ENCODE measurements at places on chromosomes 4 and X. TPM values are rescaled to one million over a fixed set of nuclear protein-coding genes. Genes with fewer than 3 reads are reported as not detected.
A peak's percentile ranks its signal among the peaks of the same experiment; 100 is the strongest.

Gene VEGFD
- total RNA-seq = not detected

Gene S100P
- not detected for total RNA-seq

Gene SMIM10
- total RNA-seq = 12.0 TPM

GRCh38 chr4:153241970-153242838 lies 38.0 kb downstream of the TRIM2 start:
- no peak for DNase-seq

Gene KLHL34
- not detected for total RNA-seq

GRCh38 chr4:42390622-42391354 lies 6.5 kb upstream of the SHISA3 start:
- DNase-seq = no peak

Gene PDCL2
- not detected for total RNA-seq

DNA sequence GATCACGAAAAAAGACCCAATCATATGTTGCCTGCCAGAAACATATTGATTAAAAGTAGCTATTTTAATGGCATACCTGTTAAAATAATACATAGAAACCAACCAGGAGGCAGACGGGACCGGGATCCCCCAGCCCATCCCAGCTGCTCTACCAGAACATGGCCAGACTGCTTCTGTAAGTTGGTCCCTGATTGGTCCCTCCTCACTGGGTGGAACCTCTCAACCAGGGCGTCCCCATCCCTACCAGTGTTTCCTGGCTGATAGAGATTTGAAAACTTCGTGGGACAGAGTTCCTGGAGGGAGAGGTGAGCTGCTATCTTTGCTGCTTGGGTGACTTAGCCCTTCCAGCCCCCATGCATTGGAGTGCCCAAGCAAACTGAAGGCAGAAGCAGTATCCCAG lies 256.2 kb downstream of the TRAM1L1 start:
- no peak for DNase-seq

DNA sequence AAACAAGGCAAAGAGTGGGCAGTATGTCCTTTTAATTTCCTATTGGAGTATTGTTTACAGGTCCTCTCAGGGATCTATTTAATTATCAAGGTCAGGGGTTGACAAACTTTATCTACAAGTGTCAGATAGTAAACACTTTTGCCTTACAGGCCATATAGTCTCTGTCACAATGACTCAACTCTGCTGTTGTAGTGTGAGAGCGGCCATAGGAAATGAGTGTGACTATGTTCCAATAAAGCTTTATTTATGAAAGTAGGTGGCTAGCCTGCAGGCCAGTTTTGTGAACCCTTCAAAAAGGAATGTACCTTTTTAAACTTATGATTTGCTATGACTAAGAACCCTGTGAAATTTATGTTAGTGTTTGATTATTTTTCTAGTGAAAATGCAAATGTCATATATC lies 156.1 kb downstream of the GPAT3 start:
- no peak for DNase-seq

DNA sequence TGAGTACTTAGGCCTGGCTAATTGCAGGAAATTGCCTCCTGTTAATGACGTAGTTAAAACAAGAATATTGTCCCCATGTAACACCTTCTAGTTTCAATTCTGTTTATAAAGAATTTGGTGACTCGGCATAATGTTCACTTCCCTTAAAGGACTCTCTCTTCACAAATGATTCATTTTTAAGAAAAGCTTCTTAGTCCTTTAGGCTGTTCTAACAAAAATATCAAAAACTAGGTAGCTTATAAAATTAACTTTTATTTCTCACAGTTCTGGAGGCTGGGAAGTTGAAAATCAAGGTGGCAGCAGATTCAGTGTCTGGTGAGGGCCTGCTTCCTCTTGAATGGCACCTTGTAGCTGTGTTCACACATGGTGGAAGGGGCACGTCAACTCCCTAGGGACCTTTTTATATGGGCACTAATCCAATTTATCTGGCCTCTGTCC lies 23.8 kb downstream of the COL25A1 start:
- DNase-seq = no peak

Gene MGAT4D
- not detected for total RNA-seq

GRCh38 chr4:8427761-8428287 lies 12.7 kb downstream of the ACOX3 start:
- peak; percentile 77 for DNase-seq

Gene FMR1NB
- not detected for total RNA-seq

DNA sequence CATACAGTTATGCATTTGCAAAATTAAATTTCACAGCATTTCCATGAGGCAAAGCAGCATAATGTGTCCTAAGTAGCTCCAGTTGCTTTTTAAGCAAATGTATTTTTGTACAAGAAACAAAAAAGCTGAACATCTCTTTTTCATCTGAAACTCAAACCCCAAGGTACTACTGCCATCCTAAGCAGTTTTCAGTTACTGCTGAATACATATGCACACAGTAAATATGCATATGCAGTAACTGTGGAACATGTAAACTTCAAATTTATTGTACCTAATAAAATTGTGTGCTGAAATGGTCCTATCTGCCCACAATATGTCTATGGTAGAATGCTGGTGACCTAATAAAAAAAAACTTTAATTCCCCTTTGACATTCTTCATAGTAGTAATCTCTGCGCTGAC lies 458.6 kb upstream of the INTU start:
- DNase-seq = no peak

Gene RPS3A
- total RNA-seq = 3,245 TPM

GRCh38 chr4:154160519-154161301 lies 330.9 kb downstream of the DCHS2 start:
- no peak for DNase-seq

DNA sequence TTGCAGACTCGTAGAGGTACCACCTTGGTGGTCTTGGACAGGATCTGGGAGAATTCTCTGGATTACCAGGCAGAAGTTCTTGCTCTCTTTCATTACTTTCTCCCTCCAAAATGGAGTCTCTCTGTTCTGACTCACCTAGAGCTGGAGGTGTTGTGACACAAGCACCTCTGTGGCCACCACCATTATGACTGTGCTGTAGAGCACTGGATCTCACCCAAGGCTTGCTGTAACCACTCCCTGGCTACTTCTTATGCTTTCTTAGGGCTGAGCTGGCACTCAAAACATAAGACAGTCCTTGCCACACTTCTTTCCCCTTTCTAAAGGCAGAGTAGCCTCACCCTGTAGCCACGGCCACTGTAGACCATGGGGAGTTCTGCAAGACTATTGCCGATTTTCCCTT lies 296.6 kb upstream of the DIPK2B start:
- no peak for DNase-seq

- peak; percentile 70 for DNase-seq
Observed at GRCh38 chrX:40474205-40474626, 106.6 kb upstream of the ATP6AP2 start.
